ENCODE measurements at places on chromosomes 16 and 17.

DNA sequence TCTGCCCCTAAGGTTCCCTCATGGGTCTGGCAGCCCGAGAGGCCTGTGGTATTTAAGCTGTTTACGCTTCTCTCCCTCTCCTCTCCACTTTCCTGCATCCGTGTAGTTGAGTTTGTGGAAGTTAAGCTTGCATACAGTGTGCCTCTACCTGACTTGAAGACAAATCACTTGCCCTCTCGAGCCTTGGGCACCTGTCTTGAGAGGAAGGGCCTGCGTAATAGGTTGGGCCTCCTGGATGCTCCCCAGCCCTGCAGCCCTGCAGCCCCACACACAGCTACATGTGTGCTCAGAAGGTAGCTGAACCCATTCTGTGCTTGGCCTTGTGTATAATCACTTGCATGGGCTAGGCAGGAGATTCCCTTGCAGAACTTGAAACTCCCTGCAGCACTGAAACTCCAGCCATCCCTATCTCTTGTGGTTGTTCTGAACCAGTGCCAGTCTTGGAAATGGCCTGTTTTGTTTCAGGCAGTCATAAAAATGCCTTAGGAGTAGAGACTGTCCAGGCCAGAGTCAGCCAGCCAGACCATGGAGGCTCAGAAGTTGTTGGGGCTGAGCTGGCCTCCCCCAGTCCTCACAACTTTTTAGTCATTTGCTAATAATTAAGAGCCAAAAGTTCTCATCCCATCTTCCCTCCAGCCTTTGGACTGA, 134.6 kb downstream of the CLEC16A start:
- no peak for DNase-seq

- no peak for DNase-seq
These were observed 64.0 kb downstream of the MED13 start for GRCh38 chr17:62001105-62001504.

DNA sequence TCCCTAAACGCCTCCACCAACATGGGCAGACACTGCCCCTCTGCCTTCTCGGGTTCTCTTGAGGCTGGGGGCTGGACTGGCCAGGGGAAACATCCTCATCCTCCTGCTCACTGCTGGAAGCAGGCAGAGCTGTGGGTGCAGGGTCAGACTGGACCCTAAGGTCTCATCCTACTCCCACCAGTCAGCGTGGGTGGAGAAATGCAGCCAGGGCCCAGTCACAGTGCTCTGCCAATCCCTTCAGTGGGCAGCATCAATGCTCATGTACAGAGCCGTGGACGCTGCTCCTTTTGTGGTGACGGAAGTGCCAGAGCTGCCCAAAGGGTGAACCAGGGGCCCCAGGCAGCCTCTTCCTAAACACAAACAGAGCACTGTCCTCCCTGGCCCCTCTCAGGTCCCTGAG, 13.4 kb upstream of the TBX2 start:
- no peak for DNase-seq

GRCh38 chr17:511001-511698, 158.5 kb upstream of the RPH3AL start:
- DNase-seq: no peak

DNA sequence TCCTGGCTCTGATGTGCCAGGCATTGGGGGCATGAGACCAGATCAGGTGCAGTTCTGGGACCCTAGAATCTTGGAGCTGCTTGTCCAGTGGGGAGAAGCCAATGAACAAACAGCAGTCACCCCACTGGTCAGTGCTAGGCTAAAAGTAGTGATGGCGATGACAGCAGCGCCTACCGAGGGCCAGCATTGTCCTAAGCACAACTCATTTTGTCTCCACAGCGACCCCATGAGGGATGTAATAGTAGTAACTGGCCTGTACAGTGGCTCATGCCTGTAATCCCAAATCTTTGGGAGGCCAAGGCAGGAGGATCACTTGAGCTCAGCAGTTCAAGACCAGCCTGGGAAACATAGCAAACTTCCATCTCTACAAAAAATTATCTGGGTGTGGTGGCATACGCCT, 6.2 kb downstream of the SMCR8 start:
- DNase-seq: no peak

DNA sequence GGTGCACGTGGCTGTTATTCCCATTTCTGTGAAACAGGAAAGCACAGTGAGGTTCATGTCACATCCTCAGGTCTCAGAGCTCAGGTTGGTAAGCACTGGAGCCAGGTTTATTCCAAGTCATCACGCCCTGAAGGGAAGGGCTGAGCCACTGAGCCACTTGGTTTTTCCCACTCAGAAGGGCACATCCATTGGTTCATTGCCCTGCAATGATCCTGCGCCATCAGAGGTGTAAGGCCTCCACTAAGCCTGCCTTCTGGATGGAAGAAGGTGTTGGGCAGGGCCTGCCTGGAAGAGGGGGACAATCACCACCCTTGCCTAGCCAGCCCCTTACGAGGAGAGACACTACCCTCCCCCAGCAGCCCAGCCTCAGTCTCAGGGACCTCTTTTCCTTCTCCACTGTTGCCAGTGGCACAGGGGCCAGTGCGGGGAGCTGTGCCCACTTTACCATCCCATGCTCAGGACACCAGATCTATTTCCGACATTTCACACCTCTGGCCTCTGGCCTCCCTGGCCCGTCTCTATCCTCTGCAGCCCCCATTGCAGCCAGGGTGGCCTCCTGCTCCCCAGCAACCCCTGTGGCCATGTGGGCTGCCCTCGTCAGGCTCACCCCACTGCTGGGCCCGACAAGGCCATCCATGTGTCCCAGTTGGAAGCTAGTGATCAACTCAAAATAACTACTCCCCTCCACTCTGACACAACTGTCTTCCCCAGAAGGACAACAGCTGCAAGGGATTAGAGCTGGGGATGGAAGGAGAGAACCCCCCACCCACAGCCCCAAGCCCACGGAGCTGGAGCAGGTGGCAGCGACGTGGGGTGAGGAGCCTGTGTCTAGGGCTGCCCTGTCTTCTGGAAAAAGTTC, 29.9 kb downstream of the CFAP20 start:
- DNase-seq: no peak

GRCh38 chr17:50943575-50943933, 77.4 kb upstream of the TOB1 start:
- DNase-seq: no peak

DNA sequence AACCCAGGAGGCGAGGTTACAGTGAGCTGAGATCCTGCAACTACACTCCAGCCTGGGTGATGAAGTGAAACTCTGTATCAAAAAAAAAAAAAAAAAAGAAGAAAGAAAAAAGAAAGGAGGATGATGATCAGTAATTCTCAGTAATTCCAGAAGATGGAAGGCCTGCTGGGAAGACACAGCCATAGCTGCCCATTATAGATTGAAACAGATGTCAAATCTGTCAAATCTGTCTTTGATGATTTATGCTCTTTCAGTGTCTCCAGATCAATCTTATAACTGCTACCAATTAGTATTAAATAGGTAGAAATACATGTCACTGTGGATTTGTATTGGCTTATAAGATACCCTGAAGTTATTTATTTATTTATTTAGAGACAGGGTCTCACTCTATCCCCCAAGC, 42.9 kb upstream of the CPPED1 start:
- no peak for DNase-seq

Measured in neural crest cell (in vitro differentiated cells).